Iris pigment epithelial cell (primary cell): ENCODE measurements at places on chromosomes 2 and 18.

DNA sequence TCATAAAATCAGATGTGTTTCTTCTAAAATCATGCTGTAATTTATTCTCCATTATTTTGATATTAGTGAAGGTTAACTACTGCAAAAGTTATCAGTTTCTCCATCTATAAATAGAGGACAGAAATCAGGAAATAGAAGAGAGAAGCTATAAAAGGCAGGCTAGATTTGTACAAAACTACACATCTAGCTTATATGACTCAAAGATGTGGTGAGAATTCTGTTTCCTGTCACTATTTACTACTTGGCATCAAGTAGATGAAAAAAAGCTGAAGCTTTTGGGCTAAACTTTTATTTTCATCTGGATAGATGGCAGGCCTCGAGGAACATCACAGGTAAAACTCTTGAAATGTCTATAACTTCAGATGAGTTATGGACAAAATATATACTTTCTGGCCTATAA, 49.8 kb upstream of the NAB1 start:
- peak; percentile 37 for DNase-seq

DNA sequence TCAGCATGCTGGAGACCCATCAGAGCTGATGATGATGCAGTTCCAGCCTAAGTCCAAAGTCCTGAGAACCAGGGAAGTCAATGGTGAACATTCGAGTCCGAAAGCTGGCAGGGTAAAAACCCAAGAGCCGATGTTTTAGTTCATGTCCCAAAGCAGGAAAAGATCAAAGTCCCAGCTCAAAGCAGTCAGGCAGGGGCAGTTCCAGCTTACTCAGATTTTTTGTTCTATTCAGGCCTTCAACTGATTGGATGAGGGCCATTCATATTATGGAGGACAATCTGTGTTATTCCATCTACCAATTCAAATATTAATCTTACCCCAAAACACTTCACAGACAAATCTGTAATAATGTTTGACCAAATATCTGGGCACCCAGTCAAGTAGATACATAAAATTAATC, 38.3 kb downstream of the DSEL start:
- no peak for DNase-seq

DNA sequence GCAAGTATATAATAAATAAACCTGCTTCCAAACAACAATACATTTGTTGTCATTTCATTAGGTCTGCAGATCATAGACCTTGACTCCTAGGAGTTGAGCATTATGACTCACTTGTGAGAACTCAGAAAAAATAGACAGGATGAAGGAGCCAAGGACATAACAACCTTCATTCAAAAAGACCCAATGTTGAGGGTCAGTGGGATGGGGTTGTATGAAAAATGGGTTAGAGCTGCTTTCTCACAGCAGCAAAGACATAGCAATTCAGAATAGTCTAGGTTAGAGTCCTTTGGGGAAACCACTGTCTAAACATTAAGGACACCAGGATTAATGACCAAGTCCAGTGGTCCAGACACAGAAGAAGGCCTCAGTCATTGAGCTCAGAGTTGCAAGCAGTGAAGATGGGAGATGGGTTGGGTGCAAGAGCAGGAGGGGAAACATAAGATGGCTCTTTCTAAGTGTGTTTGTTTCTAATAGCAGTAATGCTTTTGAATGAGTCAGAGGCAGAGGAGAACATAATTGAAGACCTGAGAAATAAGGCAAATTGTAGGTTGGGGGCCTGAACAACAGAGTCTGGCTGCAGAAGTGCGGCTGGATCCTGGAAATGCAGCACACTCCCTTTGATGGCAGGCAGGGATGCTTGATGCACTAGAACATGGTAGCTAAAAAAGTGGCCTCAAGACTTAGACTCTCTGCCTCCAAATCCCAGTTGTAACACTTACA, 3.7 kb upstream of the SERPINB10 start:
- DNase-seq = no peak

DNA sequence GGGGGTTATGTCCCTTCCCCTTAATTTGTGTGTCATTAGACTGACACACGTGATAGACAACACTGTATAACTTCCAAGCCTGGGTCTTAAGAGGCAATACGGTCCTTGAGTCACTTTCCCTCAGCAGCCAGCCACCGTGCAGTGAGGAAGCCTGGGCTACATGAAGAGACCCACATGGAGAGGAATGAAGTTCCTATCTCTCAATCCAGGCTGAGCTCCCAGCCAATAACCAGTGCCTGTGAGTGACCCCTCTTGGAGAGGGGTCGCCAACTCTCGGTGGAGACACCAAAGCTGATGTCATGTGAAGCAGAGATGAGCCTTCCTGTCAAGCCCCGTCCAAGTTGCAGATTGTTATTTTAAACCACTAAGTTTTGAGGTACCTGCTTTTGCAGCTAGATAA, 5.7 kb upstream of the WDSUB1 start:
- no peak for DNase-seq

DNA sequence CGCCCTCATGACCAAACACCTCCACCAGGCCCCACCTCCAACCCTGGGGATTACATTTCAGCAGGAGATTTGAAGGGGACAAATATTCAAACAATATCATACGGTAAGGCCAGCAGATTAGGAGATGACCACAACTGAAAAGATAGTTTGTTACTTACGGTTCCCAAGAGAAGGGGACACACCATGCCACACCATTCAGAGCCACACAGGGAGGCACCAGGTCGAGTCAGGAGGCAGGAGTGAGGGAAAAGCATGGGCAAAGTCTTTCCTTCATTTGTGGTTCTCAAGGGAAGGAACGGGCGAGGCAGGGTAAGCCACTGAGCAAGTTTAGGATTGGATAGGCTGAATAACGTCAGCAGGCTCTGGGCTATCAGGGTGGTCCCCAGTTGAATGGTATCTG, 57.4 kb downstream of the FECH start:
- DNase-seq = no peak

DNA sequence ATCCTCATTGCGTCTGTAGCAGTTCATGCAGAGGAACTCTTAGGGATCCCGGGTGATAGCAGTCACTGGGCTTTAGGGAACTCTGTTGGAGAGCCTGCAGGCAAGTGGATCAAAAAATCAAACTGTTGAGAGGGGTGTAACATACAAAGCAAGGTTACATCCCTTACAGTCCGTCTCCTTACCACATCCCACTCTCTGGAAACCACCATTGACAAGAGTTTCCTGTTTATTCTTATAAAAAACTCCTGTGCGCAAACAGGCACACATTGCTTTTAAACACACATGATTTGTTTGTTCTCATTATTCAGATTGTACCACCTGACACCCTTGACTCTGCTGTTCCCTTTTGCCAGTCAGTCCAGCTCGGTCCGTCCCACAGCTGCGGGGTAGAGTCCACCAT, 137.7 kb downstream of the LTBP1 start:
- no peak for DNase-seq

GRCh38 chr18:49486953-49487710, at the start of gene C18orf32:
TSS of gene C18orf32 (minus strand) at chr18:49487234. CDS start at chr18:49483748, 3,486 bp downstream.
- peak; percentile 93 for DNase-seq
